ENCODE measurements at places on chromosomes 1 and 21.

DNA sequence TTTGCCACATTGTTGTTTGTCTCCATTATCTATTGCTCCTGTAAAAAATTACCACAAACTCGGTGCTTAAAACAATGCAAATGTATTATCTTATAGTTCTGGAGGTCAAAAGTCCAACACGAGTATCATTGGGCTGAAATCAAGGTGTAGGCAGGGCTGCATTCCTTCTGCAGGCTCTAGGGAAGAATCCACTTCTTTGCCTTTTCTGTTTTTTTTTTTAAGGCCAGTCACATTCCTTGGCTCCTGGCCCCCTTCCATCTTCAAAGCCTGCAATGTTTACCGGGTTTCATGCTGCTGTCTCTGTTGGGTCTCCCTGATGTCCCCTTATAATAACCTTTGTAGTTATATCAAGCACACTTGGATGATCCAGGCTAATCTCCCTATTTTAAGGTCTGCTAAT is 212.7 kb downstream of the PTBP2 start:
- no peak for DNase-seq

- no peak for DNase-seq
Observed at GRCh38 chr1:10378081-10378841, 20.6 kb upstream of the PGD start.

GRCh38 chr1:3939242-3940080 is 39.4 kb upstream of the C1orf174 start:
- DNase-seq = no peak

- no peak for DNase-seq
Observed at GRCh38 chr1:79006564-79006963, at the start of gene ADGRL4. TSS of gene ADGRL4 (minus strand) at chr1:79006730. CDS start at chr1:79006654, 76 bp downstream.

GRCh38 chr1:56135864-56136147 is 443.6 kb downstream of the PLPP3 start:
- no peak for DNase-seq

GRCh38 chr21:46151261-46151988 is 4.0 kb downstream of the FTCD start:
- DNase-seq = no peak

DNA sequence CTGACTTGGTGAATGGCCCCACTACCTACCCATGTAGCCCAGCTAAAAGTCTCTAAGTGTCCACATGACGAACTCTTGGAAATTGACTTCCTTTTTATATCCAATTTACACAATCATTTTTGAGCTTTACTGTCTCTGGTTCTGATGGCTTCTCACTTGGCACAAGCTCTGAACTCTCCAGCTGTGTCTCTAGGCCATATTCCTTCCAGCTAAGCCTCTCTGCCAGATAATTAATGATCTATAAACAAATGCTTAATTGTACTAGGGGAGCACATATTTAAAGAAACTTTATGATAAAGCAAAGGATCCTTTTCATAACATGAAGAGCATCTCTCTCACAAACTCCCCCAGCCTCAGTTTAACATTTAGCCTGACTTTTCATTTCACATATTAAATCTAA is 16.3 kb upstream of the BEND5 start:
- DNase-seq = no peak

All from D721Med (cell line).